ENCODE measurements at places on chromosomes 13 and 19.

DNA sequence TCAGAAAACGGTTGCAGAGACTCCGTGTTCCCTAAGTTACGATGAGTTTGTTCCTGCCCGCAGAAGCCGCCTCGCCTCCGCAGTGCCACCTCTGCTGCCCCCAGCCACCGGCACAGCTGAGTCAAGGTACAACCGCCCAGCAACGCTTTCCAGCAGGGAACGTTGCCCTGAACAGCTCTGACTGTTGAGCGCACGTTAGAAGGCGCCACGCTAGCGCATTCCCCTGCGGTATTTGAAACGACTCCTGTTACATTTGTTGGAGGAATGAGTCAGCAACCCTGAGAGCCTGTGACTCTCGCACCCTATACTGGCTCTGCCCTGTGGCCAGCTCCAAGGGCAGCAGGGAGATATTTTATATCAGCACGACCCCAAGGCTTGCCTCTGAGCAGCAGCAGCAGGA, 302.8 kb downstream of the TEX29 start:
- DNase-seq, result no peak

DNA sequence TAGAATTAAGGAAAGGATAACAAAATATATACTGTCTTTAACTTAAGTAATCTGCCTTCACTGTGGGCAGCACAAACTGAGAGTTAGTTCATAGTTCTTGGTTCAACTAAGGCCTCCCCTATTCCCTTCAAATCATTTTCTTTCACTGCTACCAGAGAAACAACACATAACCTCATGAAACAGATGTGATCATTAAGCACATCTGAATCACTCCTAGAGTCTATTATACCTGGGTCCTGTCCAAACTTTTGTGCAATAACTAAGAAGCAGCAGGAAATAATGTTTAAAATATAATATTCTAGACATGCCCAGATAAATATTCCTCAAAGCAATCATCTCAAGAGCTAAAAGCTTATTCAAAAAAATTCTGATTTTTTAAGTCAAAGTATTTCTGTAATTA, 62.9 kb downstream of the ZC3H13 start:
- no peak for DNase-seq

- no peak for DNase-seq
Measured at GRCh38 chr19:9132422-9132821, 5.7 kb upstream of the OR7G3 start.

- no peak for DNase-seq
Measured at GRCh38 chr13:89988206-89988605, 1359.3 kb upstream of the MIR17HG start.

DNA sequence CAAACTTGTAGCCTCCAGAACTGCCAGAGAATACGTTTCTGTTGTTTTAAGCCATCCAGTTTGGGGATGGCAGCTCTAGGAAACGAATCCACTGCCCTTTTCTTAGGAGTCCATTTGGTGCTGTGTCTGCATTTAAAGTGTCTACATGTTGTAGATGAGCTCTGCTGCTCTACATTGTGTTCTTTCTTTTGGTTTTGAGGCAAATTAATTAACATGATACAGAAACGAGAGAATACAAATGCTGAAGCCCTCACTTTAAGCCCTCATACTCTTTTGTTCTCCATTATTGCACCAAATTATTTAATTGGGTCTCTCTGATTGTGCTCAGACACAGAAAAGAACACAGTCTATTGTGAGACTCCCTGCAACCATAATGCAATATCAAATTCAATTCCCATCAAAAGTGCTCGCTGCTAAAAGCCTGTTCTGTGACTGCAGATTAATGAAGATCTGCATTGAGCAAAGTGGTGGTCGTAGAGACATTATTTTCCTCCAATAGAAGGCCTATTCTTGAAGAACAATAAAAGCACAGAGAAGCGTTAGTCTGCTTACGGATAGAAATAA, 166.3 kb upstream of the SOX21 start:
- no peak for DNase-seq

DNA sequence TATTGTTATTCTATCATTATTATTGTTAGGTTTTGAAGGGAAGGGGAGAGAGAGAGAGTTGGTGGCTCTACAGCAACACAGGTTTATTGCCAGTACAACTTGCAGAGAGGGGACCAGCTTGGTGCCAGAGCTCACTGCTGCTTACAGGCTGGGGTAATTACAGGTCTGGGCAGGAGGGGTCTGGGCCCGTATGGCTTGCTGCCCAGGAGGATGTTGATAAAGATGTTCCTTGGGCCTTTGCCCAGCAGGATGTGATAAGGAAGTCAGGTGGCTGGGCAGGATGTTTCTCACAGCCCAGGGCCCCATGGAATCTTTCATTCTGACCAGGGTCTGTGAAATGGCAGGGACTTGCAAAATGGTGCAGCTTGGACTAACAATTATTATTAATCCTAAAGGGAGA, 64.2 kb upstream of the ZNF599 start:
- DNase-seq, result no peak

DNA sequence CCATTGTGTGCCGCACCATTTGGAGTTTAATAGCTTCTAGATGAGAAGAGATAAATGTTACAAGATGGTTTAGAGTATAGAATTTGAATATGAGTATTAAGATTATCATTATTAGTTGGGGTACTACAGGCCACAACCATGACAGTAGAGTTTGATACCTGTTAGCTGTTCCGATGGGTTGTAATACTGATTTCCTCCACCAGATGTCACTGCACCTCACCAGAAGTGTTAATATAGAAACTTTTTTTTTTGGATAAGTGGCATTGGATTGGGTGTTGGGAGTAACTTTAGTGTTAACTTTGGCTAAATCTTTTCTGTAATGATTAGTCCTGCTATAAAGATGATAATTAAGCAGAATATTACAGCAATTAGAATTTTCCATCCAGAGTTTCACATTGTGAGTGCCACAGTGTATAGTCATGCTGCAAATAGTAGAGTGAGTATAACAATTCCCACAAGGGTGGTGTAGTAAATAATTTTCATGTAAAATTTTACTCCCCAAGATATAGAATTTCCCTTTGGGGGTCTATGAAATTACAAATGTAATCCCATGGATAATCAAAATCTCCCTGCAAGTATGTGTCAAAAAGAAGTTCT, 56.3 kb downstream of the PSG3 start:
- DNase-seq, result no peak

- no peak for DNase-seq
Measured at GRCh38 chr19:6712231-6712630, 8.2 kb downstream of the C3 start.

DNA sequence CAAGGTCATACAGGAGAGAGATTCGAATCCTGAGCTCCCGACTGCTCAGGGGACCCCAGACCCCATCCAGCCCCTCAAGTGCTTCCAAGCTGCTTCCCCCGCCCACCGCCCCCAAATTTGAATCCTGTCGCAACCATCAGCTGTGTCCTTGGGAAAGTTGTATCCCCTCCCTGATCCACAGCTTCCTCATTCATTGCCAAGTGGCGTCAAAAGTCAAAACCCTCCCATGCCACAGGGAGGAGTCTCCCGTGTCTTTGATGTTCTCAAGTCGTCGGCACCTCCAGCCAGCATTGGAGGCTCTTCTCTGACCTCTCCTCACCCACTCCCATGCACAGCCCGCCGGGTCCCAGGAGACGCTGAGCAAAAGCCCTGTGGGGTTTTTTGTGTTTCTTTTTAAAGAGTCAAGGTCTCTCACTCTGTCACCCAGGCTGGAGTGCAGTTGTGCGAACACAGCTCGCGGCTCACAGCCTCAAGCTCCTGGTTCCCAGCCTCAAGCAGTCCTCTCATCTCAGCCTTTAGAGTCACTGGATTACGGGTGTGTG, 2.8 kb upstream of the IFI30 start:
- no peak for DNase-seq

DNA sequence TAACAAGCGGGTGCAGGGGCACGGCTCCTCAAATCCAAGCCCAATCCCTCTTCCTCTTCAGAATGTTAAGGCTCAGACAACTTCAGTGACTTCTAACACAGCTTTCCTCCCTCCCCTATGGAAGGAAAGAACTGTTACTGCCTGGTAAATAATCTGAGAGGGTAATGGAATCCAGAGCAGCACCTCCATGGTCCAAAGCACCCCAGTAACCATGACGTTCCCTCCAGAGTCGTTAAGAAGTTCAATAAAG, 969 bp downstream of the AKT2 start:
- DNase-seq, result no peak

- no peak for DNase-seq
Measured at GRCh38 chr19:4987692-4988370, 18.9 kb downstream of the KDM4B start.

- no peak for DNase-seq
Measured at GRCh38 chr19:36093146-36093662, 17.7 kb upstream of the OVOL3 start.

GRCh38 chr19:3554254-3555083, 2.9 kb downstream of the MFSD12 start:
- no peak for DNase-seq

GRCh38 chr13:97491452-97491851, 57.5 kb downstream of the RAP2A start:
- DNase-seq, result no peak

DNA sequence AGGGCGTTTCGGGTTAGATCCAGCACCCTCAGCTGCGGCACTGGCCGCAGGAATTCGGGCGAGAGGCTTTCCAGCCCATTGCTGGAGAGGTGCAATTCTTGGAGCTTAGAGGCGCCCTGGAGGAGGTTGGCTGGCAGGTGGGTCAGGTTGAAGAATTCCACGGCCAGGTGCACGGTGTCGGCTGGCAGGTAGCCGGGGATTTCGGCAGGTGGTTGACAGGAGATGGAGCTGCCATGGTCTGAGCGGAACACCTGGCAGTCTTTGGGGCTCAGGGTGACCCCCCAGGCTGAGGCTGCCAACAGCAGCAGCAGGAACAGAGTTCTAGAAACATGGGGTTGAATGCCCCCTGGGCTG, 1.3 kb downstream of the LRG1 start:
- no peak for DNase-seq

GRCh38 chr19:43997631-43998290, 5.0 kb upstream of the ZNF230 start:
- DNase-seq, result no peak

DNA sequence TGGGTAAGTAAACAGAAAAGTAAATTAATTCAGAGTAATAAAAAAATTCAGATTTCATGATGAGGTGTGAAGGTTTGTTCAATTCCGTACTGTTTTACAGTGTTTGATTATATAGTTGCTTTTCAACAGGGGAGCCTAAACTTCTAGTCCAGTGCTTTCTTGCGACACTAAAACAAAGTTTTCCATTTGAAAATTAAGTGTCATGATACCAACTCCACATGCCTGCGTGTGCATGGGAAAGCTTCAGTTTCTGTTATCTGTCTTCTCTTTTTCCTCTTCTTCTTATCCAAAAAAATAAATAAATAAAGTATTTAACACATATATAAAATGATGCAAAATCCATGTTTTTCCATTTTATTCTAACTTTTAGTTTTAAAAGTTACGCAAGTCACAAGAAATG, 165.3 kb downstream of the DACH1 start:
- no peak for DNase-seq

DNA sequence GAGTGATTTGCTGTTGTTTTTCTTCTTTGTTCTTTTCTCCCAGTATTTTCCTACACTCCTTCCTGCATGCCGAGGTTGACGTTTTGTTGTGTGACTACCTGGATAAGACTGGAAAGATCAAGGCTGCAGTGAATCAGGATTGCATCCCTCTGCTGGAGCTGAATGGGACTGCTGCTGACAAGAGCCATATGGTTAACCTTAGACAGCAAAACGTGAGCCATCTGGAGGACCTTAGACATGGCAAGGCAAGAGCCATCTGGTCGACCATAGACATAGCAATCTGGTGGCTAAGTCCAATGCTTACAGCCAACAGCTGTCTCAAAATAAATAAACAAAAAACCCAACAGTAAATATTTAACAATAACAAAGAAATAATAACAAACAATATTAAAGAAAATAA, 42.6 kb upstream of the ZNF91 start:
- no peak for DNase-seq

DNA sequence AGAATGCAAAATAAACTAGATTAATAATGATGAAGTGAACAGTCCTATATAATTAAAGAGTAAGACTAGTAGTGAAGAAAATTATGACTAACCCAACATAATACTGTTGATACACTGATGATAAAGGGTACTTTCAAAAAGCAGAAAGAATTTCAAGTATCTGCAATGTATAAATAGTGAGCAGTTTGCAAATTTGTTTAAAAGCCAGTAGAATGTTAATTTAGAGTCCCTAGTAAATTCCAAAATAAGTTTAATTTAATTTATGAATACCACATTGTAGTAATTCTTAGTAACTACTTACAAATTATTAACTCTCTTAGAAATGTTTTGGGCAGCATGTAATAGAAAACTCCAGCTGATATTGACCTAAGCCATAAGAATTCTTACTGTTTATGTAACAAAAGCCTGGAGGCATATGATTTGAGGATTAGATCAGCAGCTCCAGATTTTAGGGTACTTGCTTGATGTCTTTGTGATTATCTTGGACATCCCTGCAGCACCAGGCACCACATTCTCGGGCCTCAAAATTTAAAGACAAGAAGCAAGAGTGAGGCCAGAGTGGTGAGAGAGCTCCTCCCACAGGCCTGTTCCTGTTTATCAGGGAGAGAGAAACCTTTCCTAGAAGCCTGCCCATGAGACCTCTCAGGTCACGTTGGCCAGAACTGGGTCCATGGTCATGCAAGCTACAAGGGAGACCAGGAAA, 67.6 kb upstream of the TDRD3 start:
- DNase-seq, result no peak

- DNase-seq, result no peak
Measured at GRCh38 chr19:40677156-40677555, 13.3 kb downstream of the NUMBL start.

GRCh38 chr19:2049741-2050348, 1.2 kb downstream of the MKNK2 start:
- DNase-seq, result no peak
